ENCODE measurements at places on chromosomes 7 and 10.

- DNase-seq, result no peak
Measured at GRCh38 chr10:47253651-47254375, 46.2 kb upstream of the GDF10 start.

DNA sequence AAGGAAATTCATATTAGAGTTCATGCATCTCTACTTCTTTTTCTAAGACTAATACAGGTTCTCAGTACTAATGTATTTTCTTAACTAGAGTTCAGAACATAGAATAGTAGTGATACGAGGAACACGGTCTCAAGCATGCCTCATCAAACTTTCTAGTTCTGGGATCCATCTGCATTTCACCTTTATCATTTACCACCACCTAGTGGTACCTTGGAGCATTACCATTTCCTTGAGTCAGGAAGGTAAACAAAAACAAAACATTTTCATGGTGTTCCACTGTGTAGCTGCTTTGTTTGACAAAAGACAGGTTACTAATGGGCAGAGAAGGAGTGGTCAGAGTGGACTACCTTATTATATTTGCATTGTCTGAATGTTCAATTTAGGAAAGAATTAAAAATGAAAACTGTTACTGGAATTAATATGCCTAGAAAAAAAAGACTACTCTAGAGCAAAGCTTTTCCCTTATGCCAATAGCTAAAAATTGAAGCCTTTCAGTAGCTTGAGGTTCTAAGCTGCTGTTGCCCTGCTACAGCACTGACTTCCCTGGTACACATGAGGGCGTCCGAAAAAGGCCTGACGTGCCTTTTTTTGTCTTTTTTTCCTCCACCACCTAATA, 44.5 kb downstream of the STARD3NL start:
- no peak for DNase-seq

DNA sequence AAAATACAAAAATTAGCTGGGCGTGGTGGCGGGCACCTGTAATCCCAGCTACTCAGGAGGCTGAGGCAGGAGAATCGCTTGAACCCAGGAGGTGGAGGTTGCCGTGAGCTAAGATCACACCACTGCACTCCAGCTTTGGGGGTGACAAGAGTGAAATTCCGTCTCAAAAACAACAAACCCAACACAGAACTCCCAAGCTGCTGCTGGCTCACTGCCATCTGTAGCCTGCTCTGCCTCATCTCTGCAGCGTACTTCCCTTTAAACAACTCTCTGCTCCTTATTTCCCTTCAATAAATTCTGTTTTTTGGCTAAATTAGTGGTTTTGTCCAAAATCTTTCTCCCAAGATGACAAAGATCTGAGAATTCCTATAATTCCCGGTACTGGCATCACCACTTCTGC, 189.2 kb upstream of the GALNT17 start:
- DNase-seq, result no peak

GRCh38 chr10:109991266-109991855, 16.4 kb upstream of the ADD3 start:
- DNase-seq, result no peak

DNA sequence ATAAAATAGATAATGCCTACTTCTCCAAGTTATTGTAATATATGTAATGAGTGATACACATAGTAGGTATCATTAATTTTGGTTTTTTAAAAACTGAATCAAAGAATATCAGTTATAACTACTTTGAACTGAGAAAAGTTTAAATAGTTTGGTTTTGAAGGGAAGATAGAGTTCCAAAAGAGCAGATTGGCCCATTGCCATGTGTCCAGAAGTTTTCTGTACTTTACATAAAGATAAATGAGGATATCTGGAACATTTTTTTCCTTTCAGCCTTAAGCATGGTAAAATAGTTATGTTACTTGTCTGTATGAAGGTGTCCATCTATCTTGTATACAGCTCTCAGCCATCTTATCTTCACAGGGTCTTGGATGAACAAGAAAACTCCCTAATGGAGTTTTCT, 97.9 kb upstream of the MXI1 start:
- no peak for DNase-seq

DNA sequence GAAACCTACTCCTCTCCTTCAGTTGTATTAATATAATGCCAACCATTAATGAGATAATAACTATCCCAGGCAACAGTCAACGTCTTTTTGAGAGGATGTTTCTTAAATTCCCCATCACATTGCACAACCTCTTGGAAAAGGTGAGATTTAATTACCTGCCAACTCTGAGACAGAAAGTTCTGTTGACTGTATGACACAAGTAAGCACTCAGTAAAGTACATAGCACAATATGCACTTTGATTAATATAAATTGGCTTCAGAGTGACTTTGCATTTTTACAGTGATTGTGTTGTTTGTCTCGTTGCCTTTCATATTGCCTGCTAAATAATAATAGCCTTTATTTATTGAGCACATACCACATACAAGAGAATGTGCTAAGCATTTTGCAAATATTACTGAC, 46.7 kb downstream of the CAV1 start:
- no peak for DNase-seq

DNA sequence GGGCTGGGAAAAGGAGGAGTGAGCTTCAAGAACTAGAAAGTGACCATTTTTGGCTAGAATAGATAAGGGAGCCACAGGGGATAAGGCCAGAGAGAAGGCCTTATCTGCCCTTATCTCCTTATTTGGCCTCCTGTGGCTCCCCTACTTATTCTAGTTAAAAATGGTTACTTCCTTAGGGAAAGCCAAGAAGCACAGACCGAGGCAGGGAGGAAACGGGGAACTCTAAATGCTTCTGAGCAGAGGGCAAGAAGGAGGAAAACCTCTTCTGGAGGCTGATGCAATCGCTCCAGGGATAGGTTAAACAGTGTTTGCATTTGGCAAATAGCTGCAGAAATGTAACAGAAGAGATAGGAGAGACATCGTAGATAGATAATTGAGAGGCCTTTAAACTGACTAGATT, 18.6 kb downstream of the NRP1 start:
- no peak for DNase-seq

- no peak for DNase-seq
Measured at GRCh38 chr7:123522066-123522465, 12.3 kb downstream of the IQUB start.

DNA sequence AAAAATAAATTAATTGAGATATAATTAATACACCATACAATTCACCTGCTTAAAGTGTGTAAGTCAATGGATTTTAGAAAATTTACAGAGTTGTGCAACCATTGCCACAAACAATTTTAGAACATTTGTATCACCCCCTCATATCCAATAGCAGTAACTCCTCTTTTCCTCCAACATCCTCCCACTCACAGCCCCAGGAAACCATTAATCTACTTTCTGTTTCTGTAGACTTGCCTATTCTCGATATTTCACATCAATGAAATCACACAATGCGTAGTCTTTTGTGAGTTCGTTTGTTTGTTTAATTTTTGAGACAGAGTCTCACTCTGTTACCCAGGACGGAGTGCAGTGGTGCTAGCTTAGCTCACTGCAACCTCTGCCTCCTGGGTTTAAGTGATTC, 13.7 kb upstream of the HERC4 start:
- DNase-seq, result no peak

DNA sequence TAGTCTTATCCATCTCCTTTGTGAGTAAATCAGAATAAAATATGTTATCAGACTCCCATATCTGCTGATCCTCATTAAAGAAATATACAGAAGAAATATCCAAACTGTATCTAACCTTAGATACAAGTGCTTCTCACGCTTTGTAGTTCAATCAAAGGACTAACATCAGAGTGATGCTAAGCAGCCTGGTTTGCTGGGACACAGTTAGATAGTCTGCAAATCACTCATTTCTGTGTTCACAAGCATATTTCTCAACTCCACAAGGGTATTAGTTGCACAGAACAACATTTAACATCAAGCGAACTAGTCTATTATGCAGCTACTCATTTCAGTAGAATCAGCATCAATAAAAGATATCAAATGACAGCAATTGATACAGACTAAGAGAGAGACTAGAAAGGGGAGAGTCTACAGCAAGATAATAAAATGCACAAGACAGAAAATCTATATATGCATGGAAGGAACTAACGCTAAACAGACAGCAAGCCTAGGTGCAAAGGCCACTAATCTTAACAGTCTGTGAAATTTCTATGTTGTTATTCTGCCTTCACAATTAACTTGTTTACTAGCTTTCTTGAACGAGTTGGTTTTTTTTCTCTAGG, 30.0 kb downstream of the DNAJC12 start:
- no peak for DNase-seq

DNA sequence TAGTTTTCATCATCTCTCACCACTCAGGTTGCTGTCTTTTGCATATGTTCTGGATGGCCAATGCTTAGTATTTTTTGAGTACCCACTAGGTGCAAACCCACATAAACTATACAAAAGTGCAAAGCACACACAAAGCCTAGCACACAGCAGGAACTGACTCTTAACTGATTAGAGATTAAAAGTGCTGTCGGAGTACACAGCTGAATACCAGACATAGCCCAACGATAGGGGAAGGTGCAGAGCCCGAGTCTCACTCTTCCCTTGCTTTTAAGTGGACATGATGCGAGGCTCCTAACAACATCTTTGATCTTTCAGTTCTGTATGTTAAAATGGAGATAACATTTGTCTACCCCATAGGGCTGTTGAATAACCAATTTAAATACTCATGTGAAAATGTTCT, 90.8 kb downstream of the DPY19L1 start:
- DNase-seq, result no peak

DNA sequence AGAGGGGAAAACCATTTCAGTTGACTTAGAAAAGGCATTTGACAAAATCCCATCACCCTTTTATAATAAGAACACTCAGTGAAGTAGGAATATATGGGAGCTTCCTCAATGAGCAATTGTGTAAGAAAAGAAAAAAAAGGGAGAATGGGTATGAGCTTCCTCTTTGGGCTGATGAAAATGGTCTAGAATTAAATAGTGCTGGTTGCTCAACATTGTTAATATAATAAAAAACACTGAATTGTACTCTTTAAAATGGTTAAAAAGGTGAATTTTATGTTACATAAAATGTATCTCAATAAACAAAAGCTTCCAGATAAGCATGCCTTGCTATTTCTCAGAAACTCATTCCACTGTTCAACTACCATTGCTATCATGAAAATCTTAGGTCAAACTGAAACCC, 40.6 kb downstream of the LRRC17 start:
- DNase-seq, result no peak

GRCh38 chr10:84302223-84302622, 26.2 kb upstream of the CCSER2 start:
- no peak for DNase-seq

DNA sequence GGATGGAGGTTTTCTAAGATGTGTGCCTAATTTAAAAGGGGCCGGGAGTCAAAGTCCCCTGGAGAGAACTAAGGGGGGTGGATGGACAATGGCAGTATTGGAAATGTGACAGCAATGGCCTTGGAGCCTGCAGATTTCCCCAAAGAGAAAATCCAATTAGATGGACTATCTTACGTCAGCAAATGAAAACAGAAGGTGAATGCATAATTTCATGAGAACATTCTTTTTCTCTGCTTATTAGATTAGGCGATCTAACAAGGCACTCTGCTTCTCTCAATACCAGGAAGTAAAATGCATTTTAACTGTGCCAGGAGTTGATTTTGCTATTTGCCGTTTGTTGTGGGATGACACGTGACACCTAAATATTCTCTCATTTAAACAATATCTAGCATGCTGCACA, 226.6 kb downstream of the ADAM12 start:
- no peak for DNase-seq

Measured in activated T-cell treated with anti-CD3 and anti-CD28 coated beads for 1 hour (primary cell).